MM.1S (cell line): ENCODE measurements at places on chromosomes 7 and 10.
A peak's percentile ranks its signal among the peaks of the same experiment; 100 is the strongest.

- peak; percentile 49 for DNase-seq
- H3K4me1 ChIP-seq = peaks cover 25% of the 10 kb centered on the region
- H3K27me3 ChIP-seq = no peaks in the 10 kb centered on the region
- H3K27ac ChIP-seq = no peak overlapping the region
Measured at GRCh38 chr10:24723386-24723787, 300 bp downstream of the ARHGAP21 start.

DNA sequence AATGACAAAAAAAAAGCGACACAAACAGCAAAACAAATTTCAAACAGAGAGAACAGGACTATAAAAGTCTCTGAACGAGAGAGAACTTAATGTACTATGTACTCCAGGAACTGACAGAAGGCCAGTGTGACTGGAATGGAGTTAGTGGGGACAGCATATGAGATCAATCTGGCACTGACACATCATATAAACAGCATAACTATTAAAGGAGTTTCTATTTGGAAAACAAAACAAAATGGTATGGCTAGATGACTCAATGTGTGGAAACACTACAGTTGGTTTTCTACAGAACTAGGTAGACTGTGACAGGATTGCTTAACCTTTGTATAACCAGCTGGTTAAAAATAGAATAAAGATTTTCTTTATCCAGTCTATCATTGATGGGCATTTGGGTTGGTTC lies 232.9 kb upstream of the KAT6B start:
- no peak for DNase-seq
- H3K4me3 ChIP-seq = no peak overlapping the region
- peaks cover 18% of the 10 kb centered on the region for H3K4me1 ChIP-seq
- H3K27me3 ChIP-seq = no peaks in the 10 kb centered on the region
- no peak overlapping the region for H3K27ac ChIP-seq
- no peaks in the 10 kb centered on the region for H3K36me3 ChIP-seq

DNA sequence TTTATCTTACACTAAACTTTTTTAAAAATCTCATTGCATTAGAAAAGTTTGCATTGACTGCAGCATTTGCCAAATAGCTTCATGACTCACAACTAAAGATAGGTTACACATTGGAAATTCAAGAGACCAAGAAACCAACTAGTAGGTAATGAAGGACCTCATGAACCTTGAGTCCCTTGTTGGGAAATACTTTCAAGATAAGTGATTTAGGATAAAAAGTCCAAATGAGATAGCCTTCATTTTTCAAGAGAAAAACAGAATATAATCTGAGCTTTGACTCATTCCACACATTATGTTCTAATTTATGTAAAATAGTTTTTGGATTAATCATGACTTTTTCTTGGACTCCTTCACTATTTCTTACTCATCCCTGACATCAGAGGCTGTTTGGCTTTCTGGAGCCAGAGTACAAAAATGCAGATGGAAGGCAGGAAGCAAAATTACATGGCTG lies 13.1 kb upstream of the LIPF start:
- H3K36me3 ChIP-seq = no peaks in the 10 kb centered on the region
- no peak overlapping the region for H3K27ac ChIP-seq
- H3K27me3 ChIP-seq = no peaks in the 10 kb centered on the region

GRCh38 chr10:62492012-62492869 lies 118.1 kb downstream of the ZNF365 start:
- no peaks in the 10 kb centered on the region for H3K27me3 ChIP-seq
- H3K27ac ChIP-seq = no peak overlapping the region
- no peak overlapping the region for H3K4me3 ChIP-seq

GRCh38 chr7:79272066-79272669 lies 181.3 kb downstream of the MAGI2 start:
- H3K4me3 ChIP-seq = no peak overlapping the region
- no peaks in the 10 kb centered on the region for H3K36me3 ChIP-seq
- H3K4me1 ChIP-seq = no peaks in the 10 kb centered on the region
- no peak overlapping the region for H3K27ac ChIP-seq

- H3K27ac ChIP-seq = peak overlapping the region; percentile 35; the same call in 1 of the 2 replicates
- no peaks in the 10 kb centered on the region for H3K36me3 ChIP-seq
- H3K4me3 ChIP-seq = peak overlapping the region; percentile 35
- DNase-seq = peak; percentile 79
- no peaks in the 10 kb centered on the region for H3K27me3 ChIP-seq
- H3K4me1 ChIP-seq = peaks cover 18% of the 10 kb centered on the region
Measured at GRCh38 chr10:67665491-67665890, 30.5 kb downstream of the CTNNA3 start.

DNA sequence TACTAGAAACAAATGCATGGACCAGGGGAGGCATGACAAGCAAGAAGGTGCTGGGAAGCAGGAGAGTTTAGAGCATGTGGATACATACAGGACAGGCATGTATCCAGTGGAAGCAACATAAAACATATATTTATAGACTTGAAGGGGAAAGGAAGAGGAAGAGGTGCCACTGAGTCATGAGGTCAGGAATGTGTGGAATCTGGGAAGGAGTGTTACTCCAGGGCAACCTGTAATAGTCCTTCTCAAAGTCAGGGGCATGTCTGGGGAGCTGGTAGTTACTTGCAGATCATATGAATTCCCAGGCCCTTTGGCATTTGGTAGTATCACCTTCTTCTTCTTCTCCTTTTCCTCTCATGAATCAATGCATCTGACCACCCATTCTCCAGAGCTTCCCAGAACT lies 246.6 kb downstream of the XPNPEP1 start:
- H3K4me3 ChIP-seq = no peak overlapping the region
- no peaks in the 10 kb centered on the region for H3K36me3 ChIP-seq
- DNase-seq = no peak
- H3K27me3 ChIP-seq = no peaks in the 10 kb centered on the region
- no peaks in the 10 kb centered on the region for H3K4me1 ChIP-seq

DNA sequence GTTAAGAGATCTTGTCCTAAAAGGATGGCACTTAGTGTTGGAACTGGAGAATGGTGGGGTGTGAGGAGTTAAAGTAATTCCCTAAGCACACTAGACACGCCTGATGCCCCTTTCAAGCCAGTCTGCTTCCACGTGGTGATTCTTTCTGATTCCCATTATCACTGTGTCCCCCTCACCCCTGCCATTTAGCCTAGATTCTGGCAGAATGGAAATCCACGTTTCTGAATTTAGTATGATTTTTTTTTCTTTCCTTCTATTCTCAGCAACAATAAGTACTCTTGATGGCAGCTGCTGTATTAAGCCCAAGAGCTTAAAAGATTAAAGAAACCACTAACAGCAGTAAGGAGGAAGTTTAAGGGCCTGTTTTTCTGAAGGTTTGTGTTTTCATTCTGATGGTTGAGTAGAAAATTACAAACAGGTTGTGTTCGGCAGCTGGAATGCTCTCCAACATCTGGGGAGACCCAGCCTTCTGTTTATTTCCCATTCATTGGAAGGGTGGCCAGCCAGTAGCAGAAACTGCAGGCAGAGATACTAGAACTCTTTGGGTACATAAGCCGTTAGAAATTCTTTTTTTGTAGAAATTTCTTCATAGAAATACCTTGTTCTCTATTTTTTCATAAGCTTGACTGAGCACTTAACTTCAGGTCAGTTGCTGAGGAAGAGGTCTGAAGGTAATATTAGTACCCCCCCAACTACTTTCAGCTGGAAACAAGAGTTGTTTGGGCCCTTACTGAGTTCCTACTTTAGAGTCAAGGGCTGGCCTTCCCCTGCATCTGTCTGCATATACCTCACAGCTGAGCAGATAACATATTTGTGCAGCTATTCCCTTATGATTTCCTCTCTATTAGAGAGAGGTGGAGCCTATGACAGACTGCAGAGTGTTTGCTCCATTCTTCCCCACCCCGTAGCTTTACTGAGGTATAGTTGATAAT lies 355.1 kb downstream of the AUTS2 start:
- H3K27me3 ChIP-seq = no peaks in the 10 kb centered on the region
- no peak for DNase-seq
- H3K4me3 ChIP-seq = no peak overlapping the region
- H3K4me1 ChIP-seq = no peaks in the 10 kb centered on the region
- H3K36me3 ChIP-seq = no peaks in the 10 kb centered on the region
- H3K27ac ChIP-seq = no peak overlapping the region

GRCh38 chr7:47291461-47292081 lies 290.3 kb downstream of the TNS3 start:
- H3K27ac ChIP-seq = no peak overlapping the region
- peaks cover 26% of the 10 kb centered on the region for H3K36me3 ChIP-seq
- H3K27me3 ChIP-seq = no peaks in the 10 kb centered on the region
- no peaks in the 10 kb centered on the region for H3K4me1 ChIP-seq
- H3K4me3 ChIP-seq = no peak overlapping the region

GRCh38 chr10:89625041-89625765 lies 19.8 kb downstream of the PANK1 start:
- H3K36me3 ChIP-seq = no peaks in the 10 kb centered on the region
- H3K4me1 ChIP-seq = no peaks in the 10 kb centered on the region
- H3K27me3 ChIP-seq = no peaks in the 10 kb centered on the region

GRCh38 chr7:72021716-72022115 lies 390.4 kb downstream of the CALN1 start:
- H3K36me3 ChIP-seq = no peaks in the 10 kb centered on the region
- no peaks in the 10 kb centered on the region for H3K4me1 ChIP-seq
- DNase-seq = no peak
- no peak overlapping the region for H3K4me3 ChIP-seq

GRCh38 chr7:127594490-127594889 lies 954 bp downstream of the FSCN3 start:
- peaks cover 8% of the 10 kb centered on the region; the same call in 1 of the 2 replicates for H3K36me3 ChIP-seq
- H3K27me3 ChIP-seq = no peaks in the 10 kb centered on the region
- no peak for DNase-seq
- no peak overlapping the region for H3K27ac ChIP-seq

GRCh38 chr7:80098795-80099194 lies 35.8 kb upstream of the GNAI1 start:
- H3K27me3 ChIP-seq = no peaks in the 10 kb centered on the region
- H3K36me3 ChIP-seq = no peaks in the 10 kb centered on the region
- DNase-seq = no peak
- no peaks in the 10 kb centered on the region for H3K4me1 ChIP-seq

GRCh38 chr7:151853896-151854719 lies 22.8 kb downstream of the PRKAG2 start:
- no peaks in the 10 kb centered on the region for H3K36me3 ChIP-seq
- no peak overlapping the region for H3K4me3 ChIP-seq
- H3K27ac ChIP-seq = no peak overlapping the region

DNA sequence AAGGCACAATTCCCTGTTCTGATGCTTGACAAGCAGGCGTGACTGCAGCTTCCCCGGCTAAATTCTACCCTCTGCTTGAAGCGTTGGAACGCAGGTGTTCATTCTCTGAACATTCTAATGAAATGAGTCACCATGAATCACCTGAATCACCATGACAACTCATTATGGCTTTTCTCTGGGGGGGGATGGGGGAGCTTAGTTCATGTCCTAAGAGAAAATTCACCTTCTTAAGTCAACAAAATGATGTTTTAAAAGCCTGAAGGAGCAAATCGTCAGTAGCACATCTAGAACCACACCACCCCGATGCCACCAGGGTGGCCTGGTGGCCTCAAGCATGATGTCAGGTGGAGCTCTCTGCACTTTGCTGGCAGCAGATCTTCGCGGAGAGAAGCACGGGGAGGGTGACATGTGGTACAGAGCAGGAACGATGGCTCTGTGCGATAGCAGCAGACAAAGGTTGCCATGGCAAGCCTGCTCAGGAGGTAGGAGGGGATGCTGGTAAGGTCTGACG lies 33.7 kb downstream of the DDC start:
- H3K36me3 ChIP-seq = no peaks in the 10 kb centered on the region
- DNase-seq = no peak
- no peak overlapping the region for H3K4me3 ChIP-seq
- no peaks in the 10 kb centered on the region for H3K27me3 ChIP-seq

GRCh38 chr10:69092959-69093850 lies 5.3 kb downstream of the SRGN start:
- DNase-seq = peak; percentile 86
- H3K27ac ChIP-seq = peak overlapping the region; percentile 42; the same call in 1 of the 2 replicates
- H3K36me3 ChIP-seq = no peaks in the 10 kb centered on the region; the same call in 1 of the 2 replicates
- H3K4me3 ChIP-seq = no peak overlapping the region; the same call in 1 of the 2 replicates
- H3K27me3 ChIP-seq = no peaks in the 10 kb centered on the region
- peaks cover 26% of the 10 kb centered on the region for H3K4me1 ChIP-seq

- no peak overlapping the region for H3K27ac ChIP-seq
- no peak for DNase-seq
- H3K4me1 ChIP-seq = no peaks in the 10 kb centered on the region
- no peaks in the 10 kb centered on the region for H3K27me3 ChIP-seq
- no peak overlapping the region for H3K4me3 ChIP-seq
- no peaks in the 10 kb centered on the region for H3K36me3 ChIP-seq
Measured at GRCh38 chr7:17043012-17043877, 161.5 kb upstream of the AGR3 start.

DNA sequence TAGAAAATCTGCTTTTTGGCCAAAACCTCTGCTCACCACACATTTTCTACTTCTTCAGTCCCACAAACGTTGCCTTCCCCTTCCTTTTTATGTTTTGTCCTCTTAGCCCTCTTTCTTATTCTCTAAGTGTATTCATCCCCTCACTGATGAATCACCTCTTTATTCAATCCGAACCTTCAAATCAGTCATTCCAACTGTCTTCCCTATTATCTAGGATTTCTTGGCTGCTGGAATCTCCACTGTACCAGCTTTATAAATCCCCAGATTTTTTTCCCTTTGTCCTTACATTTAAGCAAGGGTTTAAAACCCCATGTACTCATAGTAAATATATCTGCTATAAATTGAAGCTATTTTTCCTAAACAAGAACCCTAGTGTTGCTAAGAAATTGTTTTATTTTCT lies 176.9 kb downstream of the SEMA3A start:
- H3K4me1 ChIP-seq = no peaks in the 10 kb centered on the region
- no peak overlapping the region for H3K4me3 ChIP-seq
- DNase-seq = no peak
- no peak overlapping the region for H3K27ac ChIP-seq

- H3K4me1 ChIP-seq = no peaks in the 10 kb centered on the region
- no peaks in the 10 kb centered on the region for H3K27me3 ChIP-seq
- no peak for DNase-seq
- H3K4me3 ChIP-seq = no peak overlapping the region
- H3K27ac ChIP-seq = no peak overlapping the region
Measured at GRCh38 chr10:76721891-76722505, 915.6 kb downstream of the KCNMA1 start.

DNA sequence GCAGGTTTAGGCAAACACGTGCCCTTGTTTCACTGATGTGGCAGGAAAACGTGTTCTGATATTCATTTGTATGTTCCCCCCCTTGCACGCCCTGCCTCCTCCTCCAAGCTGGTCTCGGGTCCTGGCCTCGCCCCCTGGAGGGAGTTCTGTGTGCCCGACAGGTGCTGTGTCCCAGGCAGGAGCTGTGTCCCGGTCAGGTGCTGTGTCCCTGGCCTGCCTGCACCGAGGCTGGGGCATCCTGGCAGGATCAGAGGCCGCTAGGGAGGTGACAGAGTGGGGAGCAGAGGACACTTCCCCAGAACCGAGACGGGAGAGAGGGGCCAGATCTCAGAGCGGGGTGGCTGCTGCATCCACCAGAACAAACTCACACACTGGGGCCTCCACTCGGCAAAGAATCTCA lies 45.3 kb downstream of the PRKAG2 start:
- no peaks in the 10 kb centered on the region for H3K4me1 ChIP-seq
- peaks cover 54% of the 10 kb centered on the region for H3K27me3 ChIP-seq
- no peak for DNase-seq
- H3K36me3 ChIP-seq = no peaks in the 10 kb centered on the region

- no peaks in the 10 kb centered on the region for H3K4me1 ChIP-seq
- H3K4me3 ChIP-seq = no peak overlapping the region
- no peak overlapping the region for H3K27ac ChIP-seq
- no peaks in the 10 kb centered on the region for H3K36me3 ChIP-seq
- H3K27me3 ChIP-seq = no peaks in the 10 kb centered on the region
Measured at GRCh38 chr10:343231-344220, 208.3 kb downstream of the ZMYND11 start.
